ENCODE measurements at places on chromosomes 7 and 10.

DNA sequence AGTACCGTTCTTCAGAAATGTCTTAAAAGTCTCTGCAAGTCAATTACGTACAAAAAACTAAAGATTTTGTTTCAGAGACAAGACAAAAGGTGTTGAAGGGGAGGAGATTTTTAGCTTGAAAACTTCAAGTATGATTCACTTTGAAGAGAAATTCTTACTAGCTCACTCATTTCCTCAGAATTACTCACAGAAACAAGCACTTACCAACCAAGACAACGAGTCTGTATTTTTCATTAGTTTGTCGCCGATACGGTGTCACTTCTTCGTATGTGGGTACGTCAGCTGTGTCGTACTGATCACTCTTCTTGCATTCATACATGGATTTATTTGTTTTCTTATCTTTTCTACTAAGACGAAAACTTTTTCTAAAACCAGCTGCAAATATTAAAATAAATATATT, 90.6 kb upstream of the ODAD2 start:
- no peak for DNase-seq

- no peak for DNase-seq
These were observed 624 bp upstream of the ZNF783 start for GRCh38 chr7:149261316-149261828.

GRCh38 chr10:29240986-29241660, 47.7 kb upstream of the LYZL1 start:
- no peak for DNase-seq

DNA sequence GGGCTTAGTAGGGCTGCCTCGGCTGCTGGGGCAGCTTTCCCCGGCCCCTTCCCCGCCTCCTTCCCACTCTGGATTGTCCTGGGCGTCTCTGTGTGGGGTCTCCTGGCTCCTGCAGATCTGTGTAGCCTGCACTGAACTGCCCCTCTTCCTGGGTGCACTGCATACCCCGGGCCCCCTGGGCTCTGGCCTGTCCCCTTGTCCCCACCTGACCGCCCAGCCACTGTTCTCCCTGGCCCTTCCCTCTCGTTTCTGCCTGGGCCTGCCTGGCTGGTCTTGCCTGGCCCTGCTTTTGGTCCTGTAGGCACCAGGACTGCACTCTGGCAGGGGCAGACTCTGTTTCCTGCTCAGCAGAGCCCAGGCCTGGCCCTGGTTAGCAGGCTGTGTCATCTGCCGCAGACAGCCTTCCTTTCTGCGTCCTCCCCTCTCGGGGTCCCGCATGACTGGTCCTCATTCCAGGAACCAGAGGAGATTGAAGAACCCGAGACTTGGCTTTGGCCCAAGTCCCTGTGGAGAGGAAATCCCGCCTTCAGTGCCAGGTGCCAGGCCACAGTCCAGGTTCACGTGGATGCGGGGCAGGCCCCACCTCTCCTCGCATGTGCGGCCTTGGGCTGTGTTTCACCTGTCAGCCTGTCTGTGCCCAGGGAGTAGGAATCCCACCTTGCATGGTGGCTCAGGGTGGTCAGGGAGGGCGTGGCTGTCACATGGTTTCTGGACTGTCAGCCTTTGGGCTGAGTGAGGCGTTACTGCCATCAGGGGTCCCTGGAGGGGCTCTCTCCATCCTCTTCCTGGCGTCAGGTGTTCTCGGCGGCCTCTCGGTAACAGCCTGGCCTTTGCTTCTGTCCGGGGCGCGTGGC, 9.2 kb downstream of the INPP5A start:
- DNase-seq = no peak

GRCh38 chr7:139271718-139272628, 40.9 kb downstream of the UBN2 start:
- no peak for DNase-seq

DNA sequence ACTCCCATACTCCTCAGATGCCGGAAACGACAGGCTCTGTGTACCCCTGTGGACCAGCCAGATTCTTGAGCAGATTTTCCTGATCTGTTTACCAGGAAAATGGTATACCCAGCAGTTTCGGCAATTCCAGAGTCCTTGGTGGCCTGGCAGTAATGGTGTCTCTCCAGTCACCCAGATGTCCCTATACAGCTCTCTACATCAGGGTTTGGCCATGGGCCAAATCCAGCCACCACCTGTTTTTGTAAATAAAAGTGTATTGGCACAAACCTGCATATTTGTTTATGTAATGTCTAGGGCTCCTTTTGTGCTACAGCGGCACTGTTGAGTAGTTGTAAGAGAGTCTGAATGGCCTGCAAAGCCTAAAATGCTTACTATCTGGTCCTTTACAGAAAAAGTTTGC, 491.3 kb downstream of the RPS24 start:
- no peak for DNase-seq

DNA sequence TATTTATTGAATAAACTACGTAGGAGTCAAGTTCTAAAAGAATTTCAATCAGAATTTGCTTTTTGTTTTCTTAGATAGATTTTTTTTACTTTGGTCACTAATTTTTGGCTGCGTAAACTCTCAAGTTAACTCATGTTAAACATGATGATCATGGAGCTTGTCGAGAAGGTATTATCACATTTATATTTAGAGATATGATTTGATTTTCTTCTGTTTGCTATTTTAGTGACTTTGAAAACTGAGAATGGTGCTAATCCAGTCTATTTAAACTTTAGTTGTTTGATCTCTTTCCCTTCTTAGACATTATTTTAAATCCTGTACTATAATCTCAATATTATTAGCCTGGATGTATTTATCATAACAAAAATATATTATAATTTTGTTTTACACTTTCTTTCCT, 179.4 kb upstream of the SEMA3C start:
- DNase-seq = no peak

DNA sequence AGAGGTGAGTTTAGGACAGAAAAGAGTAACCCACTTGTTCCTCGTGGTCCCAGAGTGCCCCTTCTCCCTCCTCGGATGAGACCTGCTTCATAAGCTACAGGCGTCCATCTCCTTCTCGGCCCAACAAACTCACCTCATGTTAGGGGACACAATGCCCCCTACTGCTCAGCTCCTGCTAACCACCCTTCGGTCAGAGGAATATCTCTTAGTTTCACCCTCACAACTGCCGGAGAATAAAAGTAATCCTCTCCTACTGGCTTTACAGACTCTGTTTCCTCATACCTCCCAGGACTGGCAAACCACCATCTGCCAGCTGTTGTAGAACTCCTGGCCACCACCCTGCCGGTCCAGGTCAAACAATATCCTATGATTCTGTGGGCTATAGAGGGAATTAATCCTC, 3.2 kb downstream of the AKR1B15 start:
- DNase-seq = no peak

DNA sequence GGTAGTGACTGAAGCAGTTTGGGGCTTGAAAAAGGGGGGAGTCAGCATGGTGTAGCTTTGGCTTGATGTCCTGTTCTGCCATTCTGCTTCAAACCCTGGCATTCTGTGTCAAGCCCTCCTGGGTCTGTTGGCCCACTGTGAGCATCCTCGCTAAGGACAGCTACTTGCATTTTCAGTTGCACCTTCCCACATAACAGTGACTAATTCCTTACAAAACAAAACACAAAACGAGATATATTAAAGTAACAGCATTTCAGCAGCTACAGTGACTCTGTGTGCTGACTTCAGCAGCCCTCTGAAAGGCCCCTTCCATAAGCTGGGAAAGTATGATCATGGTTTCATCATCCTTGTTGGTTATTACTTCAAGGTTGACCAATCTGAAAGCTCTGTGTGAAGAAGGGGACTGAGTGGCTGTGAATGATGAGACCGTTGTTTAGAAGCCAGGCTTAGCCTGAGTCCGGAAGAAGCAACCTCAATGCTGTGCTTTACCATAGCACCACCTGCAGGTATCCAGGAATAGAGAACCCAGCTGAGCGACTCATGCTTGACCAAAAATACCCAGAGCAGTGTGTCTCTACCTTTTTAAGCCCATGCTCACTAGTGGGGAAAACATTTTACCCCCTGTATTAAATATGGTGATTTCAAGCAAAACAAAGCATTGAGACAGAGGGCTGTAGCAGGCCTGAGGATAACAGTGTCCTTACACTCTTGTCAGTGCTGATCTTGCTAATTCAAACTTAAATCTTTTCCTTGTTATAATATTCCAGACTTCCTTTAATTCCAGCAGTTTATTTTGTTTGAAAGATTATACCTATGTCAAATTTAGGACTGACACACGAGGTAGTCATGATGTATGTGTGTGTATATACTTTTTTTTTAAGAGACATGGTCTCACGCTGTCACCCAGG, 42.6 kb upstream of the CC2D2B start:
- DNase-seq = no peak

DNA sequence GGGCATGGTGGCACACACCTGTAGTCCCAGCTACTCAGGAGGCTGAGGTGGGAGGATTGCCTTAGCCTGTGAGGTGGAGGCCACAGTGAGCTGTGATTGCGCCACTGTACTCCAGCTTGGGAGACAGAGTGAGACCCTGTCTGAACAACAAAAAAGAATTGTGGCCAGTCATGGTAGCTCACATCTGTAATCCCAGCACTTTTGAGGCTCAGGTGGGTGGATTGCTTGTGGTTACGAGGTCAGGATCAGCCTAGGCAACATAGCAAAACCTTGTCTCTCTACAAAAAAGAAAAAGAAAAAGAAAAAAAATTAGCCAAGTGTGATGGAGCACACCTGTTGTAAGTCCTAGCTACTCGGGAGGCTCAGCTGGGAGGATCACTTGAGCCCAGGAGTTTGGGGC, 22.8 kb downstream of the MARCHF5 start:
- DNase-seq = no peak

Measured in stimulated activated CD4-positive, alpha-beta T cell treated with anti-CD3 and anti-CD28 coated beads, TNF-alpha, amount 100 ng/mL, for 1 hour (primary cell).